ENCODE measurements at places on chromosomes 1 and 21. TPM values are rescaled to one million over a fixed set of nuclear protein-coding genes. Genes with fewer than 3 reads are reported as not detected.

SLAMF6 gene
- 59.1 TPM for total RNA-seq

LRRC53 gene
- not detected for total RNA-seq

PLD5 gene
- not detected for total RNA-seq

SPRR2F gene
- not detected for total RNA-seq

GBP6 gene
- total RNA-seq = 0.17 TPM

MASP2 gene
- total RNA-seq = not detected

YY1AP1 gene
- 102 TPM for total RNA-seq

PTGFR gene
- not detected for total RNA-seq

SAMSN1 gene
- total RNA-seq = 59.5 TPM

TRIM67 gene
- not detected for total RNA-seq

F5 gene
- 6.1 TPM for total RNA-seq

F3 gene
- 0.22 TPM for total RNA-seq

ADCY10 gene
- 0.96 TPM for total RNA-seq

BARHL2 gene
- total RNA-seq = not detected

VSIG8 gene
- not detected for total RNA-seq

RNF186 gene
- not detected for total RNA-seq

USH2A gene
- not detected for total RNA-seq

INKA2 gene
- 2.4 TPM for total RNA-seq

SLC16A4 gene
- total RNA-seq = 0.39 TPM

KLHDC9 gene
- 0.53 TPM for total RNA-seq

SPSB1 gene
- total RNA-seq = 3.3 TPM

KRTAP21-2 gene
- total RNA-seq = not detected

KCNN3 gene
- 0.06 TPM for total RNA-seq

SYCP1 gene
- total RNA-seq = not detected

CFHR4 gene
- total RNA-seq = not detected

TCEA3 gene
- 30.8 TPM for total RNA-seq

S100A8 gene
- total RNA-seq = not detected

TMPRSS15 gene
- total RNA-seq = not detected

RXFP4 gene
- not detected for total RNA-seq

FALEC gene
- total RNA-seq = not detected

OR2L2 gene
- total RNA-seq = 0.17 TPM

All from CD4-positive, alpha-beta memory T cell (primary cell).